ENCODE measurements at places on chromosomes 1 and 21. TPM values are rescaled to one million over a fixed set of nuclear protein-coding genes. Genes with fewer than 3 reads are reported as not detected.

GRCh38 chr1:220905650-220906560, 26.7 kb downstream of the HLX start:
- DNase-seq = no peak

DNA sequence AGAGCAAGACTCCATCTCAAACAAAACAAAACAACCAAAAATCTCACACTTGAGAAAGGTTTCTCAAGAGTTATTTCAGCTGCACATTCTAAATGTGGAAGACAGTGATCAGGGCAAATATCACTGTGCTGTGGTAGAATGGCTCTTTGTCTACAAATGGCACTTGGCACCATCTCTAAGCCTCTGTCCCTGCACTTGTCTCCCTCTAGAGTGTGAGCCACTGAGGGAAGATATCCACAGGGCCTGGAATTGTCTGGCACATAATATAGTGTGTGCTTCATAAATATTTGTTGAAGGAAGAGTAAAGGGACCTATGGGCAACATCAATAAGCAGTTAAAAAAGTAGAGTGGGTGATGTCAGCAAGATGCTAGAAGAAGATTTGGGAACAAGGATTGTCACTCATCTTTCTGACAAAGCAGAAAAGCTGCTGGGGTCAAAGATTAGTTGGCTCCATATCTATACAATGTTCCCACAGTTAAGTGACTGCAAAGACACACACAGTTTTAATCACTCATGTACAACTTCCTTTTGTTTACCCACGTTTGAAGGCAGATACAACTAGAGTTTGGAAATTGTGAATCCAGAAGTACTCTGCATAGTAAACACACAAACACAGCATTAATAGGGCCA, 19.1 kb downstream of the CD101 start:
- no peak for DNase-seq

CTSK gene
- total RNA-seq = 6.5 TPM

- no peak for DNase-seq
Measured at GRCh38 chr1:209937996-209938959, at the start of gene SYT14. Gene SYT14, plus strand, starts transcription at chr1:209938217. Its CDS starts 48 bp downstream, at chr1:209938265.

ILDR2 gene
- total RNA-seq = 8.0 TPM

SMCP gene
- not detected for total RNA-seq

DNA sequence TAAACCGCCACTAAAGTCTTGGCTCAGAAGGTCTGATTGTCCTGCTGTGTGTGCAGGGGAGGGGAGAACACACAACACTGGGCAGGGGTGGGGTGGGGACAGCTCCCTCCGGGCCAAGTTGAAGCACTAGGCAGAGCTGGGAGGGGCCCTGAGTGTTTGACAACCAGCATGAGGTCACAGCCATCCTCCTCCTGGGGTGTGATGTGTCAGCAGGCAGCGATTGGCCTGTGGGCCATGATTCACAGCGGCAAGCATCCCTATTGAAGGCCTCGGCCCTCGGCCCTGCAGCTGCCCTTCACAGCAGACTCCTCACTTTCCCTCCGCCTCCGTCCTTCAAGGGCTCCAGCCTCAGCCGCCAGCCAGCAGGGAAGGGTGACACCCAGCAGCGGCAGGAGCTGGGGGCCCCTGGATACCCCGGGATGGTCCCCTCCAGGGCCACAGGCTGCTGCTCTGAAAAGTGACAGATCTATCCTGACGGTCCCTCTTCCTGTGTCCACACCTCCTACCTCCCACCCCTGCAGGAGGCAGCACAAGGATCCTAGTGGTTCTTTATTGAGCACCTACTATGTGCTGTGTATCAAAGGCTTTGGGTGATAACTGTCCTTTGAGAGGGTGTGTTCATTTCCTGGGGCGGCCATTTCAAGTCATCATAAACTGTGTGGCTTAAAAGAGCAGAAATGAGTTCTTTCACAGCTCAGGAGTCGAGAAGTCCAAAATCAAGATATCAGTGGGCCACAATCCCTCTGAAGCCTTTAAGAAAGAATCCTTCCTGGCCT, 66.0 kb upstream of the SLC25A33 start:
- no peak for DNase-seq

- DNase-seq = no peak
Measured at GRCh38 chr1:246297279-246298265, 209.5 kb downstream of the SMYD3 start.

GRCh38 chr1:192067360-192067759, 90.9 kb upstream of the RGS18 start:
- DNase-seq = no peak

- DNase-seq = no peak
Measured at GRCh38 chr1:94349853-94350252, 68.3 kb upstream of the ABCD3 start.

TSPAN2 gene
- not detected for total RNA-seq

CDC42SE1 gene
- 90.8 TPM for total RNA-seq

- DNase-seq = no peak
Measured at GRCh38 chr1:236030534-236030933, 34.4 kb downstream of the NID1 start.

PHACTR4 gene
- 8.5 TPM for total RNA-seq

All from Karpas-422 (cell line).